ENCODE measurements at places on chromosomes 1 and 21.

- DNase-seq = no peak
These were observed 60.7 kb downstream of the SH3GLB1 start for GRCh38 chr1:86765073-86765472.

DNA sequence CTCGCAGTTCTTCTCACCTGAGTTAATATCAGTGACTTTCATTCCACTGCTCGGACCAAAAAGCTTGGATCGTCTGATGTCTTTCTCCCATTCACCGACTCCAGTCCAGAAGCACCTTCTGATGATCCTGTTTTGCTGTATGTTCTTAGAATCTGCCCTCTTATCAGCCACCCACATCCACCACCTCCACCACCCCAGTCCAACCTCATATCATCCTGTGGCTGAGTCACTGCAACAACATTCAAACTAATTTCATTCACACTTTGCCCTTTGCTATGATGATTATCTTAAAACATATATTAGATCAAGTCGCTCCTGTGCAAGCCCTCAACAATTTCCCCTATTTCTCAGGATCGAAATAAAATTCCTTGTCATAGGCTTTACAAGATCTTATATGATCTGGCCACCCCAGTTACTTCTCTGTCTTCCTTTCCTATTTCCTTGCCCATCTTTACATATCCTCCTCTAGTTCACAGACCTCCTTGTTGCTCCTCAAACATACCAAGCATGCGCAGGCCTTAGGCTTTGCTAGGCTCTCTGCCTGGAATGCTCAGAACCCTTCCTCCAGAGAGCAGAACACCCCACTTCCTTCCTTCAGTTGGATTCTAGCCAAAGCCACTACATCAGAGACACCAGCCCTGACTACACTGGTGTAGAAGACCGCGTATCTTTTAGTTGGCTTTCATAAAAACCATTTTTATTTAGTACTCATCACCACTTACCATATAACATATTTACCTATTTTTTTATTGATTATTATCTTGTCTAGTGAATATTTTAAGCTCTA, 335.7 kb upstream of the GREM2 start:
- DNase-seq = no peak

DNA sequence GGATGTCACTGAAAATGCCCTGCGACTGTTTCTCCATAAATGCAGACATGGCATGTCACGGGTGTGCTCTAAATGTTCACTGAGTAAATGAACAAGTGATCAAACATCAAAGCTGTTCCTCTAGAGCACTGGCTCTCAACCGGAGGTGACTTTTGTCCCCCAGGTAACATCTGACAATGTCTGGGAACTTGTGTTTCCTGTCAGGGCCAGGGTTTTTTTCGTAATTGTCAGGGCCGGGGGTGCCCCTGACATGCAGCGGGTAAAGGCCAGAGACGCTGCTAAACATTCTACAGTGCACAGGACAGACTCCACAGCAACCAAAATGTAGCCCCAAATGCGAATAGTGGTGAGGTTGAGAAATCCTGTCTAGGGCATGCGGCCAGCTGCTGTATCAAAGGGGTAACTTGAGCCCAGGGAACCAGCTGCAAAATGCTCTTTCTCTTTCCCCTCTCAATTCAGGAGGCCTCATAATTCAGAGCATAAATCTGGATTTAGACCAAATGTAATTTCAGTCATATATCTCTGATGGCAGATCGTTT, 2.0 kb downstream of the ALDH4A1 start:
- no peak for DNase-seq

GRCh38 chr1:160830321-160831153, 32.1 kb downstream of the CD244 start:
- DNase-seq = peak; percentile 72

- no peak for DNase-seq
These were observed 246.9 kb upstream of the IRF2BP2 start for GRCh38 chr1:234856845-234857245.

GRCh38 chr1:26468911-26469310, 3.3 kb upstream of the HMGN2 start:
- no peak for DNase-seq

DNA sequence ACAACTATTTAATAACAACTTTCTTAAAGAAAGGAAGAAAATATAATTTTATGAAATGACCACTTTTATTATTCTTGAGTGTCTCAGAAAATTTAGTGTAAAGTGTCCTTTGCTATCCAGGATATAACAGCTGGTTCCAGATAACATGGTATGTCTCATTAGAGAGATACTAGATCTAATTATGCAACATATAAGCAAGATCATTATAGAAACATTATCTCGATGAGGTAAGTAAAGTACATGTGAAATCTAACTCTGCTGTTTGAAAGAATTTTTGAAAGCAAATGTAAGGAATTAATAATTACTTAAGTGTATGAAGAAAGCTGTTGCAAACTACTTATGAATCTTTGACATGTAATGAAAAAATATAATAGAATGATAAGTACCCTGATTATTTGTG, 887.4 kb upstream of the CXADR start:
- no peak for DNase-seq

DNA sequence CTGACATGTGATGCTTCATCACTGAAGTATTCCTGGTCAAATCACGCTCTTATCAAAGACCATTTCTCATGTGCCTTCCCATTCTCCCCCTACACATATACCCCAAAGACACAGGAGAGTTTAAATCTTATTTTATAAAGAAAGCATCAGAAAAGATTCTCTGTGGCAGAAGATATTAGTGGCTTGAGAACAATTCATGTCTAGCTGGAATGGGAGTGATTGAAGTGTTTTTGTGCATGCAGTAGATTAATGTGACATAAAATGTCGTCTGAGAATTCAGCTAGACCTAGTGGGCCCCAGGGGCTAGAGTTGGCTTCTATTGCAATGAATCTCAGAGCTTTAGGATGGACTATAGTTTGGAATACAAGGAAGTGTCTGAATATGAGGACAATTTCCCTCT, 163.9 kb downstream of the HUNK start:
- no peak for DNase-seq

- no peak for DNase-seq
These were observed 1.3 kb downstream of the NOS1AP start for GRCh38 chr1:162070825-162071224.

- no peak for DNase-seq
These were observed 38.2 kb downstream of the ITPKB start for GRCh38 chr1:226700861-226701260.

GRCh38 chr1:36007741-36008140, 76.2 kb upstream of the TEKT2 start:
- DNase-seq = no peak

- DNase-seq = no peak
These were observed 368.4 kb upstream of the GREM2 start for GRCh38 chr1:240980342-240980741.

GRCh38 chr1:223067914-223068313, 75.1 kb downstream of the TLR5 start:
- no peak for DNase-seq

DNA sequence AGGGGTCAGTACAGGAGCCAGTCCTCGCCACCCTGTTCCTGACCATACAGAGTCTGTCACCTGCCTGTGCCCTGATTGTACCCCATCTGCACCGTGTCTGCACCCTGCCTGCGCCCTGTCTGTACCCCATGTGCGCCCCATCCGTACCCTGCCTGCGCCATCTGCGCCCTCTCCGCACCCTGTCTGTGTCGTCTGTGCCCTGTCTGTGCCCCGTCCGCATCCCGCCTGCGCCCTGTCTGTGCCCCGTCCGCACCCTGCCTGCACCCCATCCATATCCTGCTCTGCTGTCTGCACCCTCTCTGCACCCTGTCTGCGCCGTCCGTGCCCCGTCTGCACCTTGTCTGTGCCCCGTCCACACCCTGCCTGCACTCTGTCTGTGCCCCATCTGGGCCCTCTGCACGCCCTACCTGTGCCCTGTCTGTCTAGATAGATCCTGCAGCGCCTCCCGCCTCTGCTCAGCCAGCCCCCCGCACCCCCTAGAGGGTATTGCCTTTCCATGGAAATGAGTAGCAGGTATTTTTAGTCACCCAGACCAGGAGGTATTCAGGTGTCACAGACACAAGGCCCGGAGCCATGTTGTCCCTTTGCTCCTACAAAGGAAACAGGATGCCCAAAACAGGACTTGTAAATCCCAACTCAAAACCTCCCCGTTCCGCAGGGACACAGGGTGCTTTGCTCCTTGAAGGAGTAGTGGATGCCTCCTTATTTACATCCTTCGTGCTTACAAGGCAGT, 7.7 kb upstream of the NPHP4 start:
- DNase-seq = no peak

GRCh38 chr1:94962409-94963265, 35.7 kb upstream of the CNN3 start:
- DNase-seq = no peak

DNA sequence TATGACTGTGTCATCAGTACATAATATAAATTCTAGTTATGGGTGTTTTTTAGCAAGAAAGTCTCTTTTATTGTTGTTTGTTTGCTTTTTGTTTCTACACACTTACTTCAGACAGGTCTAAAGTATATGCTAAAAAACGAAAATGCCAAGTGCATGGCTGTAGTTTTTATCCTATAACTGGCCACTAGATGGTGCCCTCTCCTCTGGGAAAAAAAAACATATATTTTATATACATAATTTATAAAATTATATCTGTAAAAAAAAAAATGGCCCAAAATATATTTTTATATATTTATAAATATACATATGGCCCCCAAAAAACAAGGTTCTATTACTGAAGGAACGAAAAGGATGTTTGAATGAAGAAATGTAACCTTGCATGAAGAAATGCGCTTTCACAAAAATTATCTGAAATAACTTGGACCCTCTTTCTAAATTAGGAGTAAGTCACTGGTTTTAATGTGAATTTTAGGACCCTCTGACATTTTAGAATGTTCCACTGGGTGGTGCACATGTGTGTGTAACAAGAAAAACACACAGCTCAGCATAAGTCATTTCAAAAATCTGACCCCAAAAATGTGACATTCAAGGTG, 93.5 kb downstream of the TTLL7 start:
- no peak for DNase-seq

DNA sequence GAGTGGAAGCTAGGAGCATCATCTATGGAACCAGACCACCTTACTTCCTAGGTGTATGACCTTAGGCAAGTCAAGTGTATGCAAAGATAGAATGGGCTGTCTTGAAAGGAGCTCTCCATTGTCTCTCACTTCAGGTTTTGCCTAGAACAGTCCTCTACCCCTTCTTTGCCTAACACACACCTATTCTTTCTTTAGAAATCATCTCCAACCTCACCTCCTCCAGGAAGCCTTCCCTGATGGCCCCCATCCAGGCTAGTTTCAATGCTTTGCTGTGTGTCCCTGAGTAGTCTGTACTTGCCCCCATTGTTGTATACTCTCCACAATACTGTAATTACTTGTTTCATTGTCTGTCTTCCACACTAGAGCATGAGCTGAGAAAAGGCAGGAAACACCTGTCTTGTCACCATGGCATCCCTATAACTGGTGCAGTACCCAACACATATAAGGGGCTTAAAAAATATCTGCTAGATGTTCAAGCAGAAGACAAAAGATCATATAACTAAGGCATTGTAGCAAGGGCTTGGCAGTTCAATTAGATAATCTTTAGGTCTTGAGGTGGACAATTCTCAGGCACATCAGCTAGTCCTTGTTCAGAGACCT, 83.0 kb downstream of the RRAGC start:
- no peak for DNase-seq

GRCh38 chr1:112905395-112906149, 50.4 kb downstream of the SLC16A1 start:
- no peak for DNase-seq

GRCh38 chr1:156284757-156285156, 632 bp downstream of the TMEM79 start:
- DNase-seq = no peak

DNA sequence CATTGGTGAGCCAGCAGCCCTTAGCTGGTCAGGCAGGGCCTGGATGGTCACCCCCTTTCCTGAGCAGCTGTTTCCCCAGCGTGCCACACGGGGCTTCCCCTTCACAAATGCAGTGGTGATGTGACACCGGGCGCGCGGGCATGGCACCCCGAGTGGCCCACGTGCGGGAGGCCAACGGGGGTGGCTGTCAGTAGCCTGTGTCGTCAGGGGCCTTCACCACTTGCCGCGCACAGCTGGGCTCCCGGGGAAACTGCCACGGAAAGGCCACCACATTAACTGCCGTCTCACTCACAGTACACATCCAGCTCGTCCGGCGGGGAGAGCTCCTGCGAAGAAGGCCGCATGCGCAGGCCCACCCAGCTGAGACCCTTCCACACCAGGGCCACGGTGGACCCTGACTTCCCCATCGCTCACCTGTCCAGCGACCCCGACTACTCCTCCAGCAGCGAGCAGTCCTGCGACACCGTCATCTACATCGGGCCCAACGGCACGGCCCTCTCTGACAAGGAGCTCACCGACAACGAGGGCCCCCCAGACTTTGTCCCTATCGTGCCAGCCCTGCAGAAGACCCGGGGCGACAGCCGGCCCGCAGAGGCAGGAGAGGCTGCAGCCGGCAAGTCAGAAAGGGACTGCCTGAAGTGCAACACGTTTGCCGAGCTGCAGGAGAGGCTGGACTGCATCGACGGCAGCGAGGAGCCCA, 530.5 kb downstream of the KIF26B start:
- DNase-seq = no peak

DNA sequence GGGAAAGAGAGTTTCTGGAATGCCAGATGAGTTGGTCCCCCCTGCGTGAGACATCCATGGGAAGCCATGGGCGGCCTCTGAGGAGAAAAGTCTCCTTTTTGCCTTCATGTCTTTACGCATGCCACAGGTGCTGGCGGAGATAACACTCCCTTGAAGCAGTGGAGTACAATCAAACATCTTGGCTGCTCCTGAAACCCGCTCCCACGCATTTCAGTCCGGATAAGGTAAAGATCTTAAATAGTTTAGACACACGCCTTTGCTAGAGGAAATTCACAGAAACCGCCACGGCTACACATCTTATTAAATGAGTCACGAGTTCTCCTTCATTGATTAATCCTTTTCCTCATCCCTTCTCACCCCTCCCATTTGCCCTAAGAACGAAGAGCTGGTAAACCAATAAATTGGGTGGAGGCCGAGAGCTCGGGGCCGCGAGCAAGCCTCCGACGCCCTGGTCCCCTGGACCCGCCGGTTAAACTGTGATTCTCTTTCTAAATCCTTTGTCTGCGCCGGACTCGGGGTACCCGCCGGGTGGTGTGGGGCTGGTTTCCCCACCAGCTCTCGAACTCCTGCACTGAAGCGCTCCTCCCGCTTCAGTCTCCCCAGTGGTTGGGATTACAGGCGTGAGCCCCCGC, 6.6 kb upstream of the ZNF669 start:
- DNase-seq = no peak

- no peak for DNase-seq
These were observed 26.9 kb downstream of the IGSF21 start for GRCh38 chr1:18134324-18135046.

- no peak for DNase-seq
These were observed 5.0 kb downstream of the CERS2 start for GRCh38 chr1:150969626-150970025.

DNA sequence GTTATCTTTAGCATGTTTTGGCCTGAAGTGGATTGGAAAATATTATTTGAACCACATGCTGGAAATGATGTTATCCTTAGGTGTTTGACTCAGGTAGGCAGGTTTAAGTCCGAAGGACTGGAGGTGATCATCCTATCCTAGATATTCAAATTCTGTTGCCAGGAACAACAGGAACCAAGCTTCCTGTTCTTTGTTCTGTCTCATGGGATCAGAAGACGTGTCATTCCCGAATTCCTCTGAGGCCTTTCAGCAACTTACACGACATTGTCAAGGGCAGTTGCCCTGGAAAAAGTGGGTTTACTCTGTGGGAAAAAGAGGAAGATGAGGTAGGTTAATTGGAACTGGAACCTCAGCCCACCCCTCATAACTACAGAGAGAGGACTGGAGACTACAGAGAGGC, 36.6 kb downstream of the SLAMF6 start:
- no peak for DNase-seq

- DNase-seq = no peak
These were observed 83.0 kb downstream of the RHOU start for GRCh38 chr1:228818296-228818695.

All from stimulated activated CD8-positive, alpha-beta memory T cell treated with anti-CD3 and anti-CD28 coated beads, Interleukin-7, amount 100 ng/mL, for 24 hours (primary cell).